ENCODE measurements at places on chromosomes 1 and 21.

GRCh38 chr1:66090859-66091457, 298.3 kb downstream of the PDE4B start:
- DNase-seq = no peak

- no peak for DNase-seq
These were observed 185.2 kb downstream of the LEPR start for GRCh38 chr1:65605621-65606020.

GRCh38 chr1:36337830-36338229, 14.4 kb upstream of the EVA1B start:
- DNase-seq = no peak

DNA sequence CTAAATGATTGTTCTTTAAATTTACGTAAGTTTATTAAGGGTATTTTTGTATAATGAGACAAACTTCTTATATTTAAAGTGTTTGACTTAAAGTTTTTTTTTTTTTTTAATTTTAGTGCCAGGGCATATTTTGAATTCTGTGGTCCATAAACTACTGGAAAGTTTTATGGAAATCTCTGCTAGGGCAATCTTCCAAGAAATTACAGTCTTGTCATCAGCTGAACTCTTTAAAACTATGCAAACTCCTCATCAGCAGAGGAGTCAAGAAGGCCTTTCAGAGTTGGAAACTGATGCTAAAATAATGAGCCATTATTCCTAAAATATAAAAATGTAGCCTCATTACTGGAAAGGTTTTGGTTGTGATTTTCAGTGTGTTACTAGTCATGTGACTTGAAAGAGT, 1201.9 kb downstream of the BRINP3 start:
- no peak for DNase-seq

DNA sequence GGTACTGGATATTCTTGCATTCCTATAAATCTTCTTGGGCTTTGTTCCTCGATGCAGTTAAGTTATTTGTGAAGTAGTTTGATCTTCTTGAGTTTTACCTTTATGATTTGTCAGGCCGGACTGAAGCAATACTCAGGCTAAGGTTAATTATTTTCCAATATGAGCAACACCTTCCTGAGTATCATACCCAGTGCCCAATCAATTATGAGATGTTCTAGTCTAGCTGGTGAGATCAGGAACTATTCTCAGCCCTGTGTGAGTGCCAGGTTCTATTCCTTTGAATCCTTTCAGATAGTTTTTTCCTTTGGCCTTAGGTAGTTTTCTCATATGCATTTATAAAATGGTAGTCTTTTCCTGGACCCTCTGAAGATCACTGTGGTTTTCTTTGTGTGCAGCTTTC, 92.5 kb downstream of the SCMH1 start:
- no peak for DNase-seq

GRCh38 chr1:33698361-33699035, 165.4 kb upstream of the HMGB4 start:
- DNase-seq = no peak

DNA sequence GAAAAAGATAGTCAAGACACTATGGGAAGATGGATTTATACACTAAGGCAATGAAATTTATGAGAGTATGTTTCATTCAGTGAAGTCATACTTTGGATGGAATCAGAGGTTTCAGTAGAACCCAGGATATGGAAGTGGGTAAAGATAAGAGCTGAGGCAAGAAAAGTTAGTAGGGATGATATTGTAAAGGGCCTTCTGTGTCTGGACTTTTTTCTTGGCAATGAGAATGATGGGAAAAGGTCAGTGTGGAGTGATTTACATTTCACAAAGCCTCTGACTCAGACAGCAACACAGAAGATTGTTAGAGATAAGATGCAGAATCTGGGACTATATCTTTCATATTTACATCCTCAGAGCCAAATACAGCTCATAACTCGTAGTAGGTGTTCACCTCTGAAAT, 32.1 kb downstream of the SH3BGR start:
- DNase-seq = no peak

DNA sequence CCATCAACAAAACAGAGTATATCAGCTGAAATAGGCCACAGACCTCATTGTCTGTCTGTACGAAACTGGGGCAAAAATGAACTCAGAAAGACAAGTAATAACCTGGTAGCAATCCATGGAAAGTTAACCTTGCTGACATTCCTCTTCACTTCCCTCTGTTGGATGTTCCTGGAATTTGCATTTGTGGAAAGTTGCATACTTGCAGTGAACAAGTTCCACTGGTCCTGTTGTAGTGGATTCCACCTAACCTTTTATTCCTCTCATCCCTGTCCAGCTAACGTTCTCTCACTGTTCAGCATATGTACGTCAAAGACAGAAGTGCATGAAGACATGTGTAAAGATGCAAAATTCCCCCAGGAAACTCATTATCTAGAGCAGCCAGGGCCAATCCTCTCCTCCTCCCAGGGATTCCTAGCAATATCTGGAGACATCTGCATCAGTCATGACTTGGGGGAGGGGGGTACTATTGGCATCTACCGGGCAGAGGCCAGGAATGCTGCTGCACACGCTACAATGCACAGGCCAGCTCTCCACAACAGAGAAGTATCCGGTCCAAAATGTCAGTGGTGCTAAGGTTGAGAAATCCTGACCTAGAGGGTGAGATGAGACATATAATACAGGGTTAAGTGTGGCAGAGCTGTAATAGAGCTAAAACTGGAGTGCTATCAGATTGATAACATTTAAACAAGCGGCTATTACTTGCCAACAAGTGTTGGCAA, 8.2 kb downstream of the LPAR3 start:
- no peak for DNase-seq

DNA sequence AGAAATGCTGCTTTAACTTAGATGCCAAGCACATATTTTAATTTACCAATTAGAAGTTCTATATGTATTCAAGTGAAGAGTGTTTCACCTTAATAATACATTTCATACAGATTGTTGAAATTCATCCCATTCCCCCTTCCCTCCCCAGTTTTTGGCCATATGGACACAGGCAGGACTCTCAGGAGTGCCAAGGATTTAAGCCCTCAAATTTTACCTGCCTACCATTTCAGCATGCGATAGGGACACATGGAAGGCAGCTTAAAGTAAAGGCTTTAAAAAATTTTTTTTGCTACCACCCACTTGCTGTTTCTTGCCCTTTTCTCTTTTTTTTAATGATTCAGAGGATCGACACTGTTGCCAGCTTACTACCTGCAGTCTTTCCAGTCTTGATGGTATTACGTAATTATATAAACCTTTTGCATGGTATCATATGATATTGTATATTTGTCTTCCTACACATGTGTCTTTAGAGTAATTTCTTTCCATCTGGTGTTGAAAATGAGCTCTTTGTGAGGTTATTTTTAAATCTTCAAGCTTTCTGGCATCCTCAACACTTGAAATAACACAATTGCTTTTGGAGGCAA, 7.0 kb downstream of the EPB41 start:
- no peak for DNase-seq

DNA sequence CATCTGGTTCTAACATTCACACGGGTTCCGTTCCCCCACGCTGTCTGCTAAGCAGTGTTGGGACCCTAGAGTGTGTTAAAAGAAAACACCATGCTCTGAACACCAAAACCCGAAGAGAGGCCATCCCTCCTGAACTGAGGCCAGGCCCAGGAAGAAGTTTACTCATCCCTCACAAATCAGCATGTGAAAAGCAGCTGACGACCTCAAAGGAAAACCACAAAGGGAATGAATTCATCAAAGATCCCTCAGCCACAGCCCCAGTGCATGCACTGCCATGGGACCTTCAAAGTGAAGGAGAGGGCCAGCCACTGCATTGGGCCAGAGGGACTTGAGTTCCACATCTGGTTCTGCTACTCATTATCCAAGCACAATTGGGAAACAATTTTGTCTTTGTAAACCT, 7.0 kb upstream of the PSEN2 start:
- DNase-seq = no peak

- DNase-seq = no peak
These were observed 33.5 kb downstream of the UBE2G2 start for GRCh38 chr21:44767834-44768831.

DNA sequence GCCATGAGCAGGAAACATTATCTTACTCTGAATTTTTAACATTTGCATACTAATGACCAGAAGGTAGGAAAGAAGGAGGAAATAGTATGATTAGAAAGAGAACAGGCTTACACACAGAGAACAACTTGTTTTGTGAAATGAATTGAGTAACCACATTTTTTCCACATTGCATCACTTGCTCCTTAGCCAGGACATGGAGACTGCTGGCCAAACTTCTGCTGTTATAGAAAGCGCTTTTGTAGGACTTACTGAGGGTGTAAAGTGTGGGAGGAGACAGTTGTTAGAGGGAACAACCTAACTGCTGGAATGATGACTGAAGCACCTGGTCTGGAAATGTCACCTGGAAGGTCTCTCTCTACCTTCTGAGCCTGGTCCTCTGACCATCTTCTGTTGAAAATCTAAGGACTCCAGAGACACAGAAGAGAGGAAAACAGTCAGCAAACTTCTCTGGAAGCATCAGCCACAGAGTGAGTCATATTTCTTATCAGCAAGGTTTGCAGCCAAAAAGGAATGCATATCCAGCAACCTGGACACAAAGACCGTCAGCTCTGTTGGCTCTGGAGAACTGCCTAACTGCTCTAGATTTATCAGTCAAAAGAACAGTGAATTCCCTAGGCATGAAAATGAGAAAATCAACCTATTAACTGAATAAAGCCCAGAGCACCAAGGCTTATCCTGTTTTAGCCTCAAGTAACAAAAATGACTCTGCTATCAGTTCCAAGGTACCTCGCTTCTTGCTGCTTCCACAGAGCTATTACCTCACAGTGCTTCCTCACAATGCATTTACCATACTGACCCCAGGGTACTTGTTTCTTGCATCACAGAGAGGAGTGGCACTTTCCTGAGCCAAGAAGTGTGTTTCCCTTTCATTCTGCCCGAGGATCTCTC, 88.0 kb upstream of the SLFNL1 start:
- DNase-seq = no peak

DNA sequence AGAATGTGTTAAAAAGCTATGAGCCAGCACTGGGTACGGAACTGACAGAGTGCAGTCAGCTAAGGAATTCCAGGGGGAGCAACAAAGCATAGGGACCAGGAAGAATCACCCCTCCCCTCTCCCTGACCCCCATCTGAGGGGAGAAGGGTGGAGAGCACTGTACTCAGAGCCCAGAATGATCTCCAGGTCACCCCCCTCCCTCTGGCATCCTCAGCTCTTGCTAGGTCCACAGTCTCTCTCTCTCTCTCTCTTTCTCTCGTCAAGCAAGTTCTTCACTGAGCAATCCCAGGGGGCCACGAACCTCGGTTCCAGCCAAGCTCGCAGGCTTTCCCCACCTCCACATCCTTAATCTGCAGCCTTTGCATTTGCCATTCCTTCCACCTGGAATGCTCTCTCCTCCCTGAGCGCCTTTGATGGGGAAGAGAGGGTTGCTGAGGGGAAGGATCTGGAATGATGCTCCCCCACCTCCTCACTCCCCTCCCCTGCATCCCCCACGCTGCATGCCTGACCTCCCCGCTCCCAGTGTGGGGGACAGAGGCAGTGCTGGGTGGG, 6.7 kb upstream of the WASF2 start:
- DNase-seq = no peak

GRCh38 chr1:93661829-93662474, 19.7 kb downstream of the BCAR3 start:
- DNase-seq = no peak

- no peak for DNase-seq
These were observed 1.7 kb downstream of the DCAF8 start for GRCh38 chr1:160260406-160261382.

GRCh38 chr21:27268290-27268689, 301.4 kb upstream of the ADAMTS5 start:
- no peak for DNase-seq

GRCh38 chr1:190154744-190155143, 322.9 kb downstream of the BRINP3 start:
- DNase-seq = no peak

GRCh38 chr1:150548632-150549495, at the start of gene ADAMTSL4:
Gene ADAMTSL4 (plus strand): TSS chr1:150549408. CDS start chr1:150552289, 2,881 bp downstream.
- DNase-seq = no peak

GRCh38 chr1:162977944-162978568, 91.1 kb upstream of the RGS4 start:
- no peak for DNase-seq

GRCh38 chr1:233614173-233614742, 352 bp downstream of the KCNK1 start:
- DNase-seq = no peak

DNA sequence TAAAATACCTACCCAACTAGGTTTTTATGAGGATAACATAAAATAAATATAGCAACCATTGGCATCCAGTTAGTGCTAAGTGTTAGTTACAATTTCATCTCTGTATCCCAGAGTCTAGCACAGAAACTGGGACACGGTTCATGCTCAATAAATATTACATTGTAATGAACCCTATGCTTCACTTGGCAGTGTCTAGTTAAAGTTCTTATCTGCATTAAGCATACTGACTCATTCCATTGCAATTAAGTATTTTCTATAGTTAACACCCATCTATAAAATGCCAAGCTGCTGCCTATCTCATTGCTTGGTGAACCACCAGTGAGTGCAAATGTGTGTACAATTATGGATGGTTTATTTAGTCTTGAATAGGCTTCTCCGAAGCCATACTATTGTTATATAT, 15.2 kb downstream of the CHML start:
- no peak for DNase-seq

DNA sequence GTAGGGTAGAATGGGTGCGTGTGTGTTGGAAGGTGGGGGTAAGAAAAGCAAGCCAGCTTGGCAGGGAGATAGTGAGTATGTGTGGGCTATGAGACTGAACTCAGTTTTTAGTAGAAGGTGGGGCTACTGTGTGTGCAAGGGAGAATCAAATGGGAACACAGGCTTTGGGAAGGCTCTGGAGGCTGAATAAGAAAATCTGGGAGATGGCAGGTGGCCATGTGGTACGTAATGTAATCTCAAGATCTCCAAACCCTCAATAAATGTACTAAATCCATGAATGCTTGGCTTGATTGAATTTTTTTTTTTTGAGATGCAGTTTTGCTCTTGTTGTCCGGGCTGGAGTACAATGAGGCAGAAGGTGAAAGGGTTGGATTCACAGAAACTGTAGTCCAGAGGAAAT, 3.5 kb upstream of the ZSCAN20 start:
- DNase-seq = no peak

DNA sequence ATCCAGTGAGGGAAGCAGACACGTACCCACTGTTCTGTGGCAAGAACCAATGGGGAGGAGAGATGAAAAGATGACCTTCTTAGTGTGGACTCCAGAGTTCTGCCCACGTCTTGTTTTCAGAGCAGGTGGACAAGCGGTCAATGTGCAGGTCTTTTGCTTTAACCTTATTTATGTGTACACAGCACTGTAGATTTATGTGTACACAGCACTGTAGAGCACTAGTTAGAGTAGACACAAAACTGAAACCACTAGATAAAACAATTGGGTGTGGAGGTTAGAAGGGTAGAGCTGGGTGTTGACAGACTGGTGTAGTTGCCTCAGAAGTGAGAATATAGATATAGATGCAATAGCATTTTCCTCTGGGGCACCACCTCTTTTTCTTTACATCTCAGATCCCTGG, 150.0 kb downstream of the MAGI3 start:
- DNase-seq = no peak

GRCh38 chr21:42535602-42536171, 22.0 kb downstream of the SLC37A1 start:
- DNase-seq = no peak

All from NCI-H1417 treated with DMSO at 0.1 percent for 48 hours (cell line).